Hematopoietic multipotent progenitor cell treated with erythropoietin and hydrocortisone succinate and interleukin-3 and kit ligand, for 4 days (in vitro differentiated cells): ENCODE measurements at places on chromosomes 16 and 17.
A peak's percentile ranks its signal among the peaks of the same experiment; 100 is the strongest.

- no peak for DNase-seq
Measured at GRCh38 chr16:56877486-56878182, 12.6 kb downstream of the SLC12A3 start.

- no peak for DNase-seq
Measured at GRCh38 chr16:79307214-79307613, 293.3 kb downstream of the MAF start.

DNA sequence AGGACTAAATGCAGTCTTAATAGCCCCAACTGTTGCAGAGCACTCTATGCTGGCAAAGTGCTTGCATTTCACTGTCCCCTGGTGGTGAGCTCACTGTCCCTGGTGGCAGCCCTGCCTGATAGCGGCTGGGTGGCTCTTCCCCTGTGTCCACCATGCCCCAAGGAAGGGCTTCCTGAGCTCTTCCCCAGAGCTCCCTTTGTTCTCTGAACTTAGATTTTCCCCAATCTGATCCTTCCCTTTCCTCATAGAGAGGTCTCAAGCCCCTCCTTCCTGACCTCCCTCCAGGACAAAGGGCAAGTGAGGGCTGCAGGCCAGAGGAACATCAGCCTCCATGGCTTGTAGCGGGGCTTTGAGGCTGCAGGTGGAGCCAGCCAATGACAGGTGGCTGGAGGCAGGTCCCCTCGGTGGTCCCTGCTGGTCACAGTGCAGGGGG lies 17.0 kb downstream of the BEAN1 start:
- DNase-seq: peak; percentile 13

DNA sequence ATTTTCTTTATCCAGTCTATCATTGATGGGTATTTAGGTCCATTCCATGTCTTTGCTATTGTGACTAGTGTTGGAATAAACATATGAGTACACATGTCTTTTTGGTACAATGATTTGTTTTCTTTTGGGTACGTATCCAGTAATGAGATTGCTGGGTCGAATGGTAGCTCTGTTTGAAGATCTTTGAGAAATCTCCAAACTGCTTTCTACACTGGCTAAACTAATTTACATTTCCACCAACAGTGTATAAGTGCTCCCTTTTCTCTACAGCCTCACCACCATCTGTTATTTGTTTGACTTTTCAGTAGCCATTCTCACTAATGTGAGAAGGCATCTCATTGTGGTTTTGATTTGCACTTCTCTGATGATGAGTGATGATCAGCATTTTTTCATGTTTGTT lies 103.7 kb downstream of the GOSR1 start:
- DNase-seq: no peak

DNA sequence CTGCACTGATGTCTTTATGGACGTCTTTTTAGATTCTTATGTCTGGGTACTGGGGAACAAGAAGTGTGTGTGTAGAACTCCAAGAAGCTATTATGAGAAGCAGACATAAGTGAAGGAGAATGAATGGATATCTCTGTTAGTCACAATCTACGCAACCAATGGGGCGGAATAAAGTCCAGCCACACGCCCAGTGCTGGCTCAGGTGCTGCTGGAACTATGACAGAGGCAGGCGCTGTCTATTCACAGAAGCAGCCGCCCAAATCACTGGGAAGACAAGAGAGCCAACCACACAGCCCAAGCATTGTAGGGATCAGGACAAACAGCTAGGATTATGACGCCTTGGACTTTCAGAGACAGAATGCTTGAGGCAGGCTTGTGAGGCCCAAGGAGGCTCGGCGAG lies 43.9 kb upstream of the ICAM2 start:
- DNase-seq: no peak

GRCh38 chr16:74592847-74593246 lies 14.1 kb downstream of the GLG1 start:
- DNase-seq: no peak

DNA sequence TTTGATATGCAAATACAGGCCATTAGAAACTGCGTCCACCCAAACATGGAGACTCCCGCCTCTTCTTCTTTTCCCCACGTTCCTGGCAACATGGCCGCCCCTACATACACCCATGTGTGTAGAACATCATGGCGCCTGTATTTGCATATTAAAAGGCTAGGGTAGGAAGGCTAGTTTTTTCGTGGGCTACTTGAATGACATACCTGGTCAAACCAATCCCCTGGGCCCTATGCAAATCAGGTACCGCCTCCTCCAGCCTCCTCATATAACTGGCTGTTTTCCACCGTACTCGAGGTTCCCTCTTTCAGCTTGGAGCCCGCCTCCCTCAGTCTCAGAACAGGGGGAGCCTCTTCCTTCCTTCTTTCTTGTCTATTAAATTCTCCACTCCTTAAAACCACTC lies 840 bp upstream of the CD300LB start:
- peak; percentile 98 for DNase-seq

DNA sequence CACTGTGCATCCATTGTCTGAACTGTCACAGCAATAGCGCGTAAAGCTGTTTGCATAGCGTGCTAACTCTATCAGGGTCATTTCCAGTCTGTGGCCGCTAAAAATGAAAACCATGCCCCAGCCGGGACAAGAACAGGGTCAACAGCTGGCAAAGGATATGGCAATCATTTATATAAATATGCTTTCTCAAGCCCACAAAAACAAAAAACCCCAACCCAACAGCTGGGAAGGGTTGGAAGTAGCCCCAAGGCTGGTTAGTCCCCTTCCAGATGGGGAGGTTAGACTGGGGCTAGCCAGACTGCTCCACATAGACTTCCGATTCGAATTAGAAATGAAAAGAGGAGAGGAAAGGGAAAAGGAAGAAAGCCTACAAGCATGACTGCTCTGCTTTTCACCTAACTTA lies 203.3 kb upstream of the TBX2 start:
- DNase-seq: no peak

DNA sequence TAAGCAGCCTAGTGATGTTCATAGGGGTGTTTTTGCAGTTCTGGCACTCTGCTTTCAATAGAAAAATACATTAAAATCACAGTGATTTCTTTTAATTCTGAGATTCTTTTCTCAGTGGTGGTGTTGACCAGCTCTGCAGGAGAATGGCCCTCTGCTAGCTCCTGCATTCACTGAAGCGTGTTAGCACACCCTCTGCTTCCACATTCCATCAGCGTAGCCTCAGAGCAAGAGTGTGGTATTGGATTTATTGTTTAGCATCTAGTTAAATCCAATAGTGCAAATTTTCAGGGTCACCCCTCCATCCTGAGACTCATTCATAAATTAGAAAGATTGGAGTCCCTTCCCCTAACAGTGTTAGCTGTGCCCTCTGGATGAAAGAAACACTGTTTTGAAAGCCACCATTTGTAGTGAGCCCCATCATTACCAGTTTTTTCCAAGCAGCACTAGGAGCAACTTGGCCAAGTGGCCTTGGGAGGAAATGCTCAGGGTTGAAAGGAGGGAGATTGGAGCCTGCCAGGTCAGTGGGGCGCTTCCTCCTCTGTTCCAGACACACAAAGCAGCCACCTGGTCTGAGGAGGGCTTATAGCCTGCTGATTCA lies 45.7 kb downstream of the B9D1 start:
- no peak for DNase-seq

DNA sequence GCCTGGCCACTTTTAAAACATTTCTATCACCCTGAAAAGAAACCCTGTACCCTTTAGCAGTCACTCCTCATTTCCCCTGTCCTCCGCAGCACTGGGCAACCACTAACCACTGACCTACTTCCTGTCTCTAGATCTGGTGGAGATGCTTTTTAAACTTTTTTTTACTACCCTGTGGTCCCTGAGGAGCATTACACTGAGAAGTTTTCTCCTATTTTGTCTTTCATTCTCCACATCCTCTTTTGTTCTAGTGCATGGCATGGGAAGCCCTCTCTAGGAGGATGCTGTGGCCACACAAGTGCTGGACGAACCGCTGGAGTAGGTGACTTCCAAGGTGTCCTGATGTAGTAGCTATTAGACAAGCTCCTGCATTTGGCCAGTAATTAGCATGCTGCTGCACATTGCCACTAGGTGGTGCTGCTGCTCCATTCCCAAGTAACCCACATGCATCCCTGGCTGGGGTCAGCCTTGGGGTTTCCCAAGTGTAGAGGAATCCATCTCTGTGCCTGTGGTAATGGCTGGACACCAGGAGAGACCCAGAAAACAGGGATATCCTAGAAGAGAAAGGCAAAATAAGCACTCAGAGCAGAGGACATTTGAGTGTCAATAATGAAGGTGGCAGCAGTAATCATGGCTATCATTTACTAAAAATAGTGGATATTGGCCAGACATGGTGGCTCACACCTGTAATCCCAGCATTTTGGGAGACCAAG lies 143.8 kb upstream of the CRHR1 start:
- DNase-seq: peak; percentile 85

GRCh38 chr16:85330694-85331188 lies 218.5 kb upstream of the CIBAR2 start:
- DNase-seq: peak; percentile 93

GRCh38 chr16:89958068-89958467 lies 9.5 kb downstream of the DEF8 start:
- peak; percentile 67 for DNase-seq

GRCh38 chr17:72515291-72516065 lies 394.7 kb downstream of the SOX9 start:
- no peak for DNase-seq

- no peak for DNase-seq
Measured at GRCh38 chr17:13350466-13350865, 251.3 kb downstream of the HS3ST3A1 start.

- DNase-seq: peak; percentile 89
Measured at GRCh38 chr16:68064791-68065365, 20.3 kb upstream of the NFATC3 start.

DNA sequence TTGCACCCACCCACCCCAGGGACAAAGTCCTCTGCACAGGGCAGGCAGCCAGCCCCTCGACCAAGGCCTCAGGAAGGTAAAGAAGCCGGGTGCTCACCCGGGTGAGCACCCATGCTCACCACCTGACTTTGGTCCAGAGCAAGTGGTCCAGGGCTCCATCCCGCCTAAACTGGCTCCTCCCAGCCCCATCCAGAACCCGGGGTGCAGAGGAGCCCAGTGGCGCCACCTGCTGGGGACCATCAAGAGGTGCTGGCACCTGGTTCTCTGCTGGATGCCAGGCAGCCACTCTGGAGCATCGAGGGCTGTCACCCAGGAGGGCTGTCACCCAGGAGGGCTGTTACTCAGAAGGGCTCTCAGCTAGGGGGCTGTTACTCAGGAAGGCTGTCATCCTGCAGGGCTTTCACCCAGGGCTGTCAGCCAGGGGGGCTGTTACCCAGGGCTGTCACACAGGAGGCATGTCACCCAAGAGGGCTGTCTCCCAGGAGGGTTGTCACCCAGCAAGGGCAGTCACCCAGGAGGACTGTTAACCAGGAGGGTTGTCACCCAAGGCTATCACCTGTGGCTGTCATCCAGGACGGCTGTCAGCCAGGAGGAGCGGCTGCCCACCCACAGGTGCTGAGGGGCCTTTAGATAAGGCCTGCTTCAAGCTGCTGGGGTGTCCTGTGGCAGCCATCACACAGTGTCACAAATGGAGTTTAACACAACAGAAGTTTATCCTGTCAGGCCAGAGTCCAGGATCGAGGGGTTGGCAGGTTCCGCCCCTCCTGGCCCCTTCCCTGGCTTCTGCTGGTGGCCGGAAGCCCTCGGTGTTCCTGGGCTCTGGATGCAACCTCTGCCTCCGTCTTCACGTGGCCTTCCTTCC lies 98.5 kb downstream of the TNFRSF13B start:
- DNase-seq: peak; percentile 61

DNA sequence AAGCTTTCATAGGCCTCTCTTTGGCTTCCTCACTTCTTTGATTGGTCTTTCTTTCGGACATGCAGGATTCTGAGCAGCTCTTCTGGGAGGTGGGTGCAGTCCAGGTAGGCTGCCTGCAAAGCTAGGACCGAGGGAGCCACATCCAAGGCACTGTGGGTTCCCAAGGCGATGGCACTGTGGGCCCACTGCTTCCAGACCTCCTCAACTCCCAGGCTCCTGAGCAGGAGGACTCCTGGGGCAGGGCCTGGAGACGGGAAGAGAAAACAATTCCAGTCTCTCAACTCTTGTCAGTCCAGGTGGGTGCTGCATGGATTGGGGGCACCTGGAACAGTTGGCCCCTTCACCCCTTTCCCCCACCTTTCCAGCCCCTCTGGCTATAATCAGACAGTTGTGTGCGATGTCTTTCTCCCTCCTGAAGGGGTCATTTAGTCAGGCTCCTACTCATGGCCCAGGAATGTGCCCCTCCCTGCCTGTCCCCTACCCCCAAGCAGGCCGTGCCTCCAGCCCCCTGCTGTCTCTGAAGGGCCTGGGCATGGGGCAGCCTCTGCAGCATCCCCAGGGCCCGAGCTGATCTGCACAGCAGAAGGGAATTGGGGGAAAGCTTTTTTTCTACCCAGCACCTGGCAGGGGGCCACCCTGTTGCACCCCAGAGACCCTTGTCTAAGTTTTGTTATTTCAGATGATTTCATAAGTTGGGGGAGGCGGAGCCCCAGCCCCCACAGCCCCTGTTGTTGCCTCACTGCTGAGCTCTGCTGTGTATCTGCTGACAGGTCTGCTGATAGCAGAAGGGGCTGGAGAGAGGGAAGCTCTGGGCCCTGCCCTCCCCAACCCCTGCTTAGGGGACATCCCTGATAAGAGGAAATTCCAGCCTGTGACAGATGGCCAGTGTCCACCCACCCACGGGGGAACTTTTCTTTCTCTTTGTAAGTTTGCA lies 330.3 kb downstream of the SEC14L1 start:
- DNase-seq: peak; percentile 53

GRCh38 chr17:74368341-74369081 lies 1.2 kb downstream of the GPR142 start:
- peak; percentile 76 for DNase-seq

DNA sequence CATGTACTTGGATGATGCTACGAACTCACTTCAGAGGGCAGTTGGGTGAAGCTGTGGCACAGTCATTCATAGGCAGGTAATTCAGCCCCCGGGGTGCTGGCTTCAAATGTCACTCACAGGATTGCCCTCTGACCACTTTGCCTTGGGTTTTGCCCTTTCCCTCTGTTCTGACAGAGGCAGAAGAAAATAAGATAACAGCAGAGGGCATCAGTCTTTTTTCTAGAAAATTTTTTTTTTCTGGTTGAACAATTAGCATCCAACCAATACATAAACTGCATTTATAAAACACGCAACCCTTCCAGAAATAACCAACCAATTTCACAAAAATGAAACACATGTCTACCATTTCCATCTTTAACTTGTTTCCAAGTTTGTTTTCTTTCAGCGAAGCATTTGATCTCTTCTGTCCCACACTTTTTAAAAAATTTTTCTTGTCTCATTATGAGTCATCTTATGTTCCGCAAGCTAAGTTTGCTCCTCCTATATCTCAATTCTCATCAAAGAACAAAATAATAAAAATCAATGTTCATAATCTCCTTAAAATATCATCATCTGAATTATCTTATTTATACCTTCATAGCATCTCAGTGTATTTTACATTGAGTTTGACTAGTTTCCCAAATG lies 15.6 kb downstream of the NACA2 start:
- DNase-seq: no peak
